Peyer's patch (tissue), 4 donors: ENCODE measurements at places on chromosomes 2 and 18. TPM values are rescaled to one million over a fixed set of nuclear protein-coding genes. Genes with fewer than 3 reads are reported as not detected.

DNA sequence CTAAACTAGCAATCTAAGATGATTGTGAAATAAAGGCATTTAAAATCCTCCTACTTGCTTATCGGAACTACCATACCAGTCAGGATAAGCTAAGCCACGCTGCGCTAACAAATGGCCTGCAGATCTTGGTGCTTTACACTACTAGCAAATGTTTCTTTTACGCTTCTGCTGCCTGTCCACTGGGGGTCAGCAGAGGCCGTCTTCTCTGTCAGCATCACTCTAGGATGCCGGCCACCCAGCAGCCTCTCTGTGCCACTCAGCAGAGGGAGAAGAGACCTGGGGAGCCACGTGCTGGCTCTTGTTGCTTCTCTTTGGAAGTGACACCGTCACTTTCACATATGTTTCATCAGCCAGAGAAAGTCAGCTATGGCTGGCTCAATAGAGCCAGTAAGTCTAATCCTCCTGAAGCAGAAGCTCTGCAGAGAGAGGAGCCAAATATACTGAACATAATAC lies 36.6 kb downstream of the COPS8 start:
- no peak for DNase-seq

DNA sequence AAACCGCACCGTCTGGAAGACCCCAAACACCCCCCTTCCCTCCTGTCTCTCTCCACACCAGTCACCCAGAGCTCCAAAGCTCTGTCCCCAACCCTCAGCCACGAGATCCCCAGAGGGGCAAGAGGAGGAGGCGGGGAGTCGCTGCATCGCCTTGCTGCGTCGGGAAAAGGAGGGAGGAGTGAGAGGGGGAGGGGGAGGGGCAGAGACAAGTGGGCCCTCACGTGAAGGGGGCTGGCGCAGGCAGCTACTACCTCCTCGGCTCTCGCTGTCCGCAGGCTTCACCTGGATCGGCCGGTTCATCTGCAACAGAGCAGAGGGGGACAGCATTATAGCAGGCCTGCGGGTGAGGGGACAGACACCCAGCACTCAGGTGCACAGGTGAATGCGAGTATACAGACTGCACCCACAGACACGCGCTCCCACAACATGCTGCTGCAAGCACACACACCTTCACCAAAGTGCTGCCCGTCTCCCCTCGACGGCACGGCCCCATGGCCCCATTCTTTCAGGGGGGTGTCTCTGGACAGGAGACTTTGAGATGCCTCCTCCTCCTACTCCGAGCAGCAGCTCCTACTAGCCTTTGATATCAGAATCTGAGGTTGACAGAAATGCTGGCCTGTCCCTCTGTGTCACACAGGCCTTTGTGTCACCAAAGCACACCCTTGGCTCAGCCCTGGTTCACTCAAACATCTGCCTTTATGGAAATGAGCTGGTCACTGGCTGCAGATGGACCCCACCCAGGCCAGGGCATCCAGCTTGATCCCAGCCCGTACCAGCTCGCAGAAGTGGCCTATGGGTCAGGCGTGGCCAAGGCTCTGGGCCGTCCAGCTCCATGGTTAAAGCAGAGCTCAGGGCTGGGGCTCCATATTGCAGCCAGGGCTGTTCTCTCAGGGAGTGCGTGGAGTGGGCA lies 243.8 kb downstream of the CELF4 start:
- no peak for DNase-seq

The ALKAL2 gene
- total RNA-seq: 3.6 TPM

The EMX1 gene
- not detected for total RNA-seq

- no peak for DNase-seq
Measured at GRCh38 chr2:19337742-19338141, 20.7 kb downstream of the OSR1 start.

DNA sequence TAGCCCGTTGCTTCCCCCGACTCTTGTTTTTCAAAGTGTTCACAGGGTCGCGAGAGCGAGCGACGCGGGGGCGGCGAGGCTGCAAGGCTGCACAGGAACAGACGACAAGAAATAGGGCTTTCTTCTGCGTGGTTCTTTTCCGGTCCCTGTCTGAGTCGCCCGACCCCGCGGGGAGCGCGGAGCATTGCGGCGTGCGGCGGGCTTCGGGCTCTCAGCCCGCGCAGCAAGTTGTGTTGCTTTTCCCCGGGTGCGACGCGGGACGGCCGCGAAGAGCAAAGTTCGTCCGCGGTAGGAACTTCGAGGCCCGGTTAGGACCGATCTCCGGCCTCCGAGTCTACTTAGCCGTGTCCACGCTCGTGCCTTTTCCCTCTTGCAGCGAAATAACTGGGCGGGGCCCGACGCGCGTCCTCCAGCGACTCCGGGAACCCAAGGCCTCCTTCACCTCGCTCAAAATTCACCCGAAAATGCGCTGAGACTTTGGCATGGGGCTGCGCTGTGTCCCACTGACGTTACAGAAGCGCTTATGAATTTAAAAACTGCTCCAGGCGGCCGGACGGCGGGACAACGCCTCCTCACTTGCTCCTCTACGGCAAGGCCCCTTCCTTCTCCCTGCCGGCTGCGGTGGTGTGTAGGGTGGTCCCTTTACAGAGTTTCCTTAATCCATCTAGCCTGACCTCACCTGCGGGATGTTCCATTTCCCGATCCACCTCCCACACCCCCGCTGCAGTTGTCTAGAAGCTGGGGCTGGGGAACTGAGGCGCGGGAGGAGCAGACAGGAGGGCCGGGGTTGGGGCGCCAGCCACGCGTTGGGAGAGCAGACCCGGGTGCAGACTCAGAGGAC lies 1.5 kb upstream of the BCL2L11 start:
- DNase-seq: peak; percentile 72
